Right lobe of liver (tissue), 6 donors: ENCODE measurements at places on chromosomes 1 and 21. TPM values are rescaled to one million over a fixed set of nuclear protein-coding genes. Genes with fewer than 3 reads are reported as not detected.

Gene VPS72
- total RNA-seq: 15.8 TPM

Gene S100A3
- total RNA-seq: 0.29 TPM

Gene TRIM58
- total RNA-seq: 4.5 TPM

DNA sequence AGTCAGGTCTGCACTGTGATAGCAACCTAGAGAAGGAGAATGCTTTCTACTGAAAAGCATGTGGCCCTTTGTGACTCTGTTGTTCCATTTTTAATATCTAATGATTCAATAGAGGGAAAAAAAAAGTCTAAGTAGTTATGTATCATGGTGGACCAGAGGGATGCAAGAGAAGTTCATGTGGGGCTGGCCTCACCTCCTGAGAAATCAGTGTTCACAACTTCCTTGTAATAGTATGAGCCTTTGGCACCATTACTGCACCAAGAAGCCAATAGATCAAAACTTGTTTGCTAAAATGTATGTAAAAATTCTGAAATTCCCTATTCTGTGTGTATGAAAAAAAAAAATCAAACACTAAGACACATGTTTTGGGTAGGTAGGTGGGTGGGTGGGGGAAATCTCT, 5.0 kb downstream of the ZBTB17 start:
- H3K4me3 ChIP-seq: no peak overlapping the region
- H3K27me3 ChIP-seq: no peaks in the 10 kb centered on the region
- no peak for DNase-seq
- no peaks in the 10 kb centered on the region for H3K4me1 ChIP-seq

- H3K36me3 ChIP-seq: no peaks in the 10 kb centered on the region
- no peaks in the 10 kb centered on the region for H3K27me3 ChIP-seq
- no peak overlapping the region for H3K27ac ChIP-seq
- no peak overlapping the region for H3K4me3 ChIP-seq
- no peak for DNase-seq
- no peaks in the 10 kb centered on the region for H3K4me1 ChIP-seq
Observed at GRCh38 chr1:162471290-162471853, 26.2 kb upstream of the UHMK1 start.

DNA sequence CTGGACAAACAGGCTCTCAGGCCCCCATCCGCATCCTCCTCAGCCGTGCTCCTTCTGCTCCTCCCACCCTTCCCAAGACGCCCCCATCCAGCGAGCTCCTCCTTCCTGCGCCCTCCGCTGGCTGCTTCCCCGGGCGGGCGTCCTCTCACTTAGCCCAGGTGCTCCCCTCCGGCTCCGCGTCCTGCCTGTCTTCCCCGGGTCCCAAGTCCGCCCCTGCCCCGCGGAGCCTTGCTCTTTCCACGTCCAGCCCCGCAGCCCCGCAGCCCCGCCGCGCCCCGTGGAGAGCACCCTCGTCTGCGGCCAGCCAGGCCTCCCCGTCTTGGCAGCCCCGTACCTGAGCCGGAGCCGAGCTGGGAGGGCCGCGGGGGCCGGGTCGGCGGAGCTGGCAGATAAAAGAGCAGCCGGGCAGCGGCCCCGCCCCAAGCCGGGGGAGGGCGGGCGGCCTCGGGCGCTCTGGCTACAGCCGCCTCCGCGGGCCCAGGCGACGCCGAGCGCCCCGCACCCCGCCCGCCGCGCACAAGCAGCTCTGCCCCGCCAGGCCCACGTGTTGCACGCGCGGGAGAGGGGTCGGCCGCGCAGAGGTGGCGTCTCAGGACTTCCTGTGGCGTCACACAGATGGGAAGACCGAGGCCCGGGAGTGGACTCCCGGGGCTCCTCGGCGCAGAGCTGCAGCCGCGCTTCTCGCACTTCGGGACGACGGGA, at the start of gene PAQR7:
TSS of gene PAQR7 (minus strand) at position 555 of the 702 bp plus-strand sequence. CDS start 11,869 bp downstream, outside the sequence.
- DNase-seq: peak; percentile 89
- H3K36me3 ChIP-seq: no peaks in the 10 kb centered on the region
- no peaks in the 10 kb centered on the region for H3K27me3 ChIP-seq
- peaks cover 46% of the 10 kb centered on the region for H3K4me1 ChIP-seq
- peak within 1 kb of the TSS; percentile 55 for H3K4me3 ChIP-seq

GRCh38 chr1:76690766-76691165, 176.5 kb upstream of the ST6GALNAC5 start:
- no peaks in the 10 kb centered on the region for H3K4me1 ChIP-seq
- no peak overlapping the region for H3K4me3 ChIP-seq
- H3K27ac ChIP-seq: no peak overlapping the region
- H3K27me3 ChIP-seq: no peaks in the 10 kb centered on the region

DNA sequence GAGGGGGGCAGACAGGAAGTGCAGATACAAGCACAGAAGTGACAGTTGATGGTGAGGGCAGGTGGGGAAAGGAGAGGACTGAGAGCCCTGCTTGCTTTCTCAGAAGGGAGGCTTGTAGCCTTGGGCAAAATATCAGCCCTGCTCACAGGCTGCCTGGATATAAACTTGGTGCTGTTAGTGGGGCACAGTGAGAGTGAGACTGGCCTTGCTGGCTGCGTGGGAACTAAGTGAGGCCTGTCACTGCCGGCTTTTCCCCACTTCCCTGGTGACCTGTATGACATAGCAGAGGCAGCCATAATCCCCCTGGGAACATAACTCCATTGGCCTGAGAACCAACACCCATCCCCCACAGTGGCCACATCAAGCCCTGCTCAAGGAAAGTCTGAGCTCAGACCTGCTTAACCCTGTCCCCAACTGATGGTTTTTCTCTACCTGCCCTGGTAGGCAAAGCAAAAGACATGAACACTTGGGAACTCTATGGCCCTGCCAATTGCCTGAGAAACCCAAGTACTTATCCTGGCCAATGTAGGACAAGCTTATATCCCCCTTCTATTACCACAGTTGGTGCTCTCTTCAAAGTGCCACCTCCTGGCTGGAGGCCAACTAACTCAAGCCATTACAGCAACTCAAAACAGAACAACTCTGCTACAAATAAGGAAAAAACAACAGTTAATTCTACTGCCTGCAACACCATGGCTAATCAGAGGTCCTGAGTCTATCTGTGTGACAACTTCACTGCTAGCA, 472.7 kb downstream of the PLPP3 start:
- no peak overlapping the region for H3K27ac ChIP-seq
- no peak for DNase-seq
- H3K4me3 ChIP-seq: no peak overlapping the region
- H3K4me1 ChIP-seq: no peaks in the 10 kb centered on the region

DNA sequence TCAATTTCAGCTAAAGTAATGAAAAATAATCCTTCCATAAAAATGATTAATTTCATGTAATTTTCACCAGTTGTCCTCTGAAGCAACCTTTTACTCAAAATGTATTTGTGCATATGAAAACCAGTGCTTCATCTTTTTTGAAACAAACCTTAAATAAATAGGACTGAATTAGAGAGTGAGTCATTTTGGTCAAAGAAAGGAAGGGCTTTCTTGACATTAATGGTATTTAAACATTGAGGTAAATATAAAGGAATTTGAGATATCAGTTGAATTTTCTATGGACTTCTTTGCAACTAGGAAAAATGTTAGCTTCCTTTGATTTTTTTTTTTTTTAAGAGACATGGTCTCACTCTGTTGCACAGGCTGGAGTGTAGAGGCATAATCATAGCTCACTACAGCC, 38.7 kb downstream of the SNX7 start:
- no peaks in the 10 kb centered on the region for H3K36me3 ChIP-seq
- H3K4me3 ChIP-seq: no peak overlapping the region
- H3K27me3 ChIP-seq: no peaks in the 10 kb centered on the region
- no peaks in the 10 kb centered on the region for H3K4me1 ChIP-seq
